ENCODE measurements at places on chromosomes 3 and 15.

- no peak for DNase-seq
These were observed 222.0 kb upstream of the MANF start for GRCh38 chr3:51163051-51163450.

DNA sequence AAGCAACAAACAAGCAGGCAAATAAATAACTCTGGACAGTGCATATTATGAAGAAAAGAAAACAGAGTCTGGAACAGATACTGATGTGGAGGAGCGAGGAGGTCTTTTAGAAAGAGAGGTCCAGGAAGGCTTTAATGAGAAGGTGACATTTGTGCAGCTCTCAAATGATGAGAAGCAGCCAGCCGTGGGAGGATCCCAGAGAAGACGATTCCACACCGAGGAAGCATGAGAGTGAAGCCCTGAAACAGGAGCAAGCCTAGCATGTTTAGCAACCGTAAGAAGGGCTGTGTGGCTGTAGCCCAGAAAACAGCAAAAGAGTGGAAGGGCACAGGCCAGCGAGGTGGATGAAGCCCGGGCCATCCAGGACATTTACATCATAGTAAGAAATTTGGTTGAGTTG lies 93.1 kb downstream of the RAD18 start:
- DNase-seq, result no peak

- peak; percentile 74 for DNase-seq
These were observed 14.4 kb downstream of the RNU5B-1 start for GRCh38 chr15:65318870-65319356.

DNA sequence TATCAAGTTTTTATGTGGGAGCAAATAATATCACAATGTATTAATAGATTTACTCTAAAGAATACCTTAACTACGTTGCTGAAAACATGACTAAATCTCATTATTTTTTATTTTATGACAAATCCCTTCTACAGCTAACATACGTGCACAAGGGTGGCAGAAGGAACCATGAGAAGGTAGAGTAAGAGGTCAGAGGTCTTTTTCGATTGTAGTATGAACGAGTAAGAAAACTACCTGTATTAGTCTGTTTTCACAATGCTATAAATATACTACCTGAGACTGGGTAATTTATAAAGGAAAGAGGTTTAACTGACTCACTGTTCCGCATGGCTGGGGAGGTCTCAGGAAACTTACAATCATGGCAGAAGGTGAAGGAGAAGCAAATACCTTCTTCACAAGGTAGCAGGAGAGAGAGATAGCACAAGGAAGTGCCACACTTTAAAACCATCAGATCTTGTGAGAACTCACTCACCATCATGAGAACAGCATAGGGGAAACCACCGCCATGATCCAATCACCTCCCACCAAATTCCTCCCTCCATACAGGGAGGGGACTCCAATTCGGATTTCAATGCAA lies 95.3 kb downstream of the SUCLG2 start:
- no peak for DNase-seq

- DNase-seq, result no peak
These were observed 34.5 kb downstream of the MAGI1 start for GRCh38 chr3:66004244-66004643.

GRCh38 chr15:47407692-47408091 lies 309.6 kb upstream of the SEMA6D start:
- no peak for DNase-seq

DNA sequence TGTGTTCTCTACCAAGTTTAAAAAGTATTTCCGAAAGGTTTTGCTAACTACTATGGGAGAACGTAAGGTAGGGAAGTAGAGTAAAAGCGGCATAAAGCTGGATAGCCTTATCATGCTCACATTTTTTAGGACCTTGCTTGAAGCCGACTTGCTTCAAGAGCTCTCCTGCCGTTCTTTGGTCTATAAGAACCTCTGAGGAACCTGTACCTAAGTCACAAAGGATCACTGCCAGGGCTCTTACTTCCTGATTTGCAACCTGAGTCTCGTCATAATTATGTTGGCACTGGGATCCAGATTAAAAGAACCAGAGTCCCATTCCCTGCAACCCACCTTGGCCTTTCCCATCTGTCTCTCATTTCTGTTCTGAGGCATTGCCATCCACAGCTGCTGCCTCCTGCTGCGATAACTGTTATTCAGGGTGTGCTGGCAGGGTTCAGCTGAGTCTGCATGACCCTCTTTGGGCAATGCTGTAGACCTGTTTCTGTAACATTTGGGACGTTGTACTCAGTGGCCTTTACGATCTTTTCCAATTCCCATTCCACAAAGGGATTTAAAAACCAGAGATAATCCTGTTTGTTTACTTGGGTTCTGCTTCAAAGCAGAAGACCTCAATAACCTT lies 131.0 kb upstream of the UMPS start:
- DNase-seq, result no peak

DNA sequence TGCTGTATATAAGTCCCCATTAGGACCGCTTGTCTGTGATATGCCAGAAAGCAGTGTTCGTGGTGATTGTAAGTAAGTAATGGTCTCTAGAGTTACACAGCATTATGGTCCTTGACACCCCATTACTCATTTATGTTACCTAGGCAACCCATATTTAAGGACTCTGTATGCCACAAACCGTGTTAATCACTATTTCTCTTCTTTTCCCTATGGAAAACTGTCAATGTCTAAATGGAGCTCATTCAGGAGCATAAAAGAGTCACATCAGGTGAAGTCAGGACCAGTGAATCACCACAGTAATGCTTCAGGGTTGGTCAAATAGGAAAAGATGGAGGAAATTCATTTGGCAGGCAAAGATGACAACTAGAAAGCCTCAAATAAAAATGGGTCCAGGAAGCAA lies 146.6 kb upstream of the PEX5L start:
- no peak for DNase-seq

DNA sequence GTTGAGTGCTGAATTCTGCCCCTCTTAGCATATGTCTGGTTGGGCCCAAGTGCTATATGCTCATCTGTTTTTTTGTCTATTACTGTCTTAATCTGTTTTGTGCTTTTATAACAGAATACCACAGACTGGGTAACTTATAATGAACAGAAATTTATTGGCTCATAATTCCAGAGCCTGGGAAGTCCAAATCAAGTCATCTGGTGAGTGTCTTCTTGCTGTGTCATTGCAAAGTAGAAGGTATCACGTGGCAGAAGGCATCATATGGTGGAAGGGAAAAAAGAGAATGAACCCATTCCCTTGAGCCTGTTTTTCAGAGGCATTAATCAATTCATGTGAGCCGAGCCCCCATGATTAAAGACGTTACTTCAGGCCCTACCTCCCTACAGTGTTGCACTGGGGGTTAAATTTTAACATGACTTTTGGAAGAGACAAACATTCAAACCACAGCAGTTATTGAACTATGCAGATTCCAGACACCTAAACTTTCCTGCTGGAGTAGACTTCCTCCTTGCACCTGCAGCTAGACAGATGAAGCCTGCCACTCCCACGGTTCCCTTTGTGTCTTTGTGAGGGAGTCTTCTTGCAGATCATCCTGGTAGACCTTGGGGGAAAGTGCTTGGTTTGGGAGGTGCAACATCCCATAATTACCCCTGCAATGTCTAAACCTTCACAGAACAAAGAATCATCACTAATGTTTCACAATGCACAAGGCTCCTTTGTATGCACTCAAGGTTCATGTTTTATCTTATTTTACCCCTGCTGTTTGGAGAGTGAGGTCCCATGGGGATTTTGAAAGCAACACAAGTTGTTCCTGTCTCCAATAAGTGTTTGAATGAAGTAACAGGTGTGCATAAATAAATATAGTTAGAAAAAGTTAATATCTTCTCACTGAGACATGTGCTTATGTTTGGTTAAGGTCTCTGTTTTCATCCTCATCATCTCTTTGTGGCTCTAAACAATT lies 64.7 kb upstream of the XCR1 start:
- DNase-seq, result no peak

DNA sequence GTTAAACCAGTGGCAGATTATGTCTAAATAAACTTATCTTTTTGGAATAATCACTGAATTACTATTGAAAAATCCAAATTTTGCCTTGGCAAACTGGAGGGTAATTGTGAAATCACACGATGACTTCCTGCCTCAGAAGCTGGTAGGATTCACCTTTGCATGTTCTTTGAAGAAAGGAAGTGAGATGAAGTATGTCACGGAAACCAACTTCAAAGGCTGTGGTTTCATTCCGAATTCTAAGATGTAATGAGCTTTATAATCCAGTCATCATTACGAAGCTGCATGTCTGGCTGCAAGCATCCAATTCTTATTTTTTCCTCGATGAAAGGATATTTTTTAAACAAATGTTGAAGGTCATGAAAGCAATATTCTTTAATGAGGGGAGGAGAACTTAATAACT lies 15.0 kb upstream of the ZBED2 start:
- peak; percentile 84 for DNase-seq

DNA sequence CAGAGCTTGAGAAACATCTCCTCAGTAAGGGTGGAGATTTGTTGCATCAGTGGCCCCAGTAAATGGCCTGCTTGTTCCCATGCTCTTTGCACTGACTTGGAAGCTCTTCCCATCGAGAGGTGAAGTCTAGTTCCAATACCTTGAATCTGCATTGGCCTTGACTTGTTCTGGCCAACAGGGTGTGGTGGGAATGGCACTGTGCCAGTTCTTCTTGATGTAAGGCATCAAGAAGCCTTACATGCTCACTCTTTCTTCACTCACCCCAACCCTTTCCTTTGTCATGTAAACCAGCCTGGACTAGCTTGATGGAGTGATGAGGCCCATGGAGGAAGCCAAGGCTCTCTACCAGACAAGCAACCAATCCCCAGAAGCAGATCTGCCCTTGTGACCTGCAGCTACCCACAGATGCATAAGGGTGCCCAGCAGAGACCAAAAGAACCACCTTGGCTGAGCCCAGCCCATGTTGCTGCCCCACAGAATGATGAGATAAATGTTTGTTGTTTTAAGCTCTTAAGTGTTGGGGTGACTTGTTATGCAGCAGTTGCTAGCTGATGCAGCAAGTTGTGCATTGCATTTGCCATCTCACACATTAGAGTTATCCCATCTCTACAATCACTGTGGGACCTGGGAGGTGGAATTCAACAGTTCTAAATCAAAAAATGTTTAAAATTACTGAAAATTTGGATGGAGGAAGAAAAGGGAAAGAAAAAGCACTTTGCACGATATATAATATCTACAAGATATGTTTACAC lies 11.1 kb upstream of the MGLL start:
- DNase-seq, result no peak

GRCh38 chr15:31511707-31512310 lies 185.2 kb downstream of the KLF13 start:
- DNase-seq, result no peak

- no peak for DNase-seq
These were observed 22.9 kb downstream of the FOXP1 start for GRCh38 chr3:71560665-71561064.

GRCh38 chr15:40330368-40330836 lies 6.9 kb downstream of the INAFM2 start:
- DNase-seq, result no peak

DNA sequence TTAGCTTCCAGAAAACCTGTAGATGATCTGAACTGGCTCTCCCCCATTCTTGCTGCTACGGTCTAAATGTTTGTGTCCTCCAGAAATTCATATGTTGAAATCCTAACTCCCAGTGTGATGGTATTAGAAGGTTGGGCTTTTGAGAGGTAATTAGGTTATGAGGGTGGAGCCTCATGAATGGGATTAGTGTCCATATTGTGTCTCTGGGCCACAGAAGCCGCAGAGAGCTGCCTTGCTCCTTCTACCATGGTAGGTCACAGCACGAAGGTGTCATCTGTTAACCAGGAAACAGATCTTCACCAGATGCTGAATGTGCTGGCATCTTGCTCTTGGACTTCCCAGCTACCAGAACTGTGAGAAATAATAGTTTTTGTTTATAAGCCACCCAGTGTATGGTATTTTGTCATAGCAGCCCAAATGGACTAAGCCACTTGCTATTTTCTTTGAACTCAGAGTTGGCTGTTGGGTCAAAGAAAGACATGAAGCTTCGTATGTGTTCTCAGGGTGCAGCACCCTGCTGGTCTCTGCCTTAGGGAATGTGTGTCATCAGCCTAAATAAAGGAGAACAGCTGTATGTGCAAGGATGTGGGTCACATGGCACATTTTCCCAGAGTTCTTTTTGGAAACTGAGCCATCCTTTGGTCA lies 317.5 kb upstream of the SLCO3A1 start:
- DNase-seq, result no peak

DNA sequence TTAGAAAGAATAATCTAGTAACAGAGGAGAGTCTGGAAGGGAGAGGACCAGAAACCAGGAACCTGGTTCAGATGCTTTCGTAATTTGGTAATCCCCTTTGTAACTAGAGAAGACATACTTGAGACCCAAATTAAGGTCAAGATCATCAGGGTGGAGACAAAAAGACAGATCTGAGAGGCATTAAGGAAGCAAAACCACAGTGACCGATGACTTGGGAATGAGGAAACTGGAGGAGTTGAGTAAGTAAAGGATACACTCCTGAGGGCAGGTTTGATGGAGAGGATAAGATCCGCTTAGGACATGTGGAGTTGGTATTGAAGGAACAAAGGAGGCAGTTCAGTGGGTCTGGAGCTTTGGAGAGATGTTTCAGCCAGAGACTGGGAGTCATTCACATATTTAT lies 23.6 kb upstream of the BCL2A1 start:
- no peak for DNase-seq

- no peak for DNase-seq
These were observed 289.0 kb downstream of the TLE3 start for GRCh38 chr15:69808756-69809155.

GRCh38 chr15:60972301-60972700 lies 256.8 kb downstream of the RORA start:
- no peak for DNase-seq

DNA sequence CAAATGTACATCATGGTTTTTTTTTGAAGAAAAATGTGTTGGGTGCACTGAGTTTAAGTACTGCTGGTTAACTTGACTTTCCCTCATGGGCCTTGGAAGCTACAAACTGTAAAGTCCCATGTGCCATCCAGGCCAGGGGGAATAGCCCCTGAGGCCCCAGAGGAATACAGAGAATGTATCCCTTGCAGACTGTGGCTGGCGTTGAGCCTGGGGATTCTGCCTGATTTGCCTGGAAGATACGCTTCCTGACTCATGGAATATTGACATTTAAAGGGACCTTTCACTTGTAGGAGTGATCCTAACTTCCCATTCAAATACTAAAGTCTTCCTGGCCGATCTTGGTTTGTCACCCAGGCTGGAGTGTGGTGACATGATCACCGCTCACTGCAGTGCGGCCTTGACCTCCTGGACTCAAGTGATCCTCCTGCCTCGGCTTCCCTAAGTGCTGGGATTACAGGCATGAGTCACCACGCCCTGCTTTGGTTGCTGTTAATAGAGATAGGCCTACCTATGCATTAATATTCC lies 42.0 kb downstream of the ADAMTSL3 start:
- no peak for DNase-seq

DNA sequence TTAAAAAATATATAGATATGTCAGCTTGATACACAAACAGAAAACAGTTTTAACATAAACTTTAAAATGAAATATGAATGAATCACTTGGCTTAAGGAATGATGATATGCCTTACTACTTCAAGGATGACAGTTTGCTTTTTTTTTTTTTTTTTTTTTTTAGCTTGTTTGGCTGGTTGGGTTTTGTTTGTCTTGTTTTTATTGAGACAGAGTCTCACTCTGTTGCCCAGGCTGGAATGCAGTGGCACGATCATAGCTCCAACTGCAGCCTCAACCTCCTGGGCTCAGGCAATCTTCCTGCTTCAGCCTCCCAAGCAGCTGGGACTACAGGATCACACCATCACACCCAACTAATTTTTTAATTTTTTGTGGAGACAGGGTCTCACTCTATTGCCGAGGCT lies 14.5 kb downstream of the LRRC2 start:
- no peak for DNase-seq

- no peak for DNase-seq
These were observed 18.6 kb downstream of the WDR76 start for GRCh38 chr15:43845421-43845820.
